ENCODE measurements at places on chromosomes 7 and 10. TPM values are rescaled to one million over a fixed set of nuclear protein-coding genes. Genes with fewer than 3 reads are reported as not detected.

GRCh38 chr7:12954380-12955033, 267.1 kb downstream of the ARL4A start:
- DNase-seq: no peak

- DNase-seq: no peak
Measured at GRCh38 chr10:132467464-132468149, 70.0 kb upstream of the INPP5A start.

- no peak for DNase-seq
Measured at GRCh38 chr10:14674376-14675050, 100.2 kb downstream of the FAM107B start.

- DNase-seq: no peak
Measured at GRCh38 chr7:45578022-45578421, 3.9 kb downstream of the ADCY1 start.

- DNase-seq: no peak
Measured at GRCh38 chr7:72161534-72161933, 250.6 kb downstream of the CALN1 start.

- no peak for DNase-seq
Measured at GRCh38 chr7:116828281-116828680, 34.1 kb upstream of the CAPZA2 start.

- DNase-seq: no peak
Measured at GRCh38 chr7:34137176-34137575, 231.8 kb downstream of the BMPER start.

GRCh38 chr10:1253523-1254353, 197.6 kb downstream of the WDR37 start:
- no peak for DNase-seq

- DNase-seq: no peak
Measured at GRCh38 chr10:78849115-78849514, 219.7 kb upstream of the ZMIZ1 start.

DNA sequence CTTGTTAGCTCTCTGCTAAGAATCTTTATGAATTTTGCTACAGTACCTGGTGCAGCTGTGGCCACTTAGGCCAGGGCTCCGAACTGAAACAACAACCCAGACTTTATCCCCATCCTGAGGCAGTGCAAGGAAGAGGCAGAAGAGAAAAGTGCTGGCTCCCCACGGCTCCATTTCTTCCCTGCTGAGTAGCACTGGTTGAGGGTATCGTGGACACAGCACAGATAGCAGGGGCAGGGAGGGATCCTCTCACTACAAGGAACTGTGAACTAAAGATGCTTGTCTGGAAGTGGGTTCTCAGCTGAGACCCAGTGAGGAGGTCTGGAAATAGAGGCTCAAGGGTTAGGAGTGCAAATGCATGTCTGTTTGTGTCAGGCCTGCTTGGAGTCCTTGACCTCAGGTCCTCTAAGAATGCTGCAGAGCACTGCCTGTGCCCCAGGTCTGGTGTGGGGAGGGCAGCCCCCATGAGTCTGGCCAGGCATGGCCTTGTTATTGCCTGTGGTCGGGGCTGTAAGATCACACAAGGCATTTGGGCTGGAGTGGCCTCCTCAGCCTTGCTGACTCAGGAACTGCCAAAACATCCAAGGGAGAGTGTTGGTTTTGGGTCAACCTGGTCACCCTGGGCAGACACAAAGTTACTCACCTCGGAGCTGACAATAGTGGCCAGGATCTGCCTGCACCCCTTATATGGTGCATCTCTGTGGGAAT, 58.1 kb downstream of the DMBT1 start:
- DNase-seq: no peak

- DNase-seq: peak; percentile 91
Measured at GRCh38 chr10:5977471-5978229, at the start of gene IL15RA. IL15RA (minus strand) TSS chr10:5977543; CDS start chr10:5977492, 51 bp downstream.

PLEKHA8 gene
- total RNA-seq: 7.0 TPM

HGF gene
- total RNA-seq: not detected
